Muscle of leg (tissue), 16 donors: ENCODE measurements at places on chromosomes 7 and 10.
A peak's percentile ranks its signal among the peaks of the same experiment; 100 is the strongest.

DNA sequence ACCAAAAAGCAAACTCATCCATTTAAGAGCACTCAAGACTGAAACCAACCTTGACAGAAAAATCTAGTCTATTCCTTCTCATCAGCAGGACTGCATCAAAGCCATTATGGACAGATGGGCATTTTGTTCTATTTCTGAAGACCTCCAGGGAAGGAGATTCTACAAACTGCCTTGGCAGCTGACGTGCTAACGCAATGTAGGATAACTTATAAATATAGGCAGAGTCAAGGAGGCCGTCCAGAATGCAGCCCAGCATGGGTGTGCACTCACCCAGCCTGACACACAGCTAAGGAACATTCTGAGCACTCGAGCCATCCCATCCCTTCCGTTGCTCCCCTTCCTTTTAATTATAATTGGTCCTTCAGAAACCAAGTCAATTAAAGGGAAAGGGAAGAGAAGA lies 25.3 kb upstream of the NEBL start:
- H3K27me3 ChIP-seq: no peaks in the 10 kb centered on the region
- DNase-seq: no peak
- H3K4me3 ChIP-seq: no peak overlapping the region
- H3K4me1 ChIP-seq: no peaks in the 10 kb centered on the region
- H3K36me3 ChIP-seq: no peaks in the 10 kb centered on the region

DNA sequence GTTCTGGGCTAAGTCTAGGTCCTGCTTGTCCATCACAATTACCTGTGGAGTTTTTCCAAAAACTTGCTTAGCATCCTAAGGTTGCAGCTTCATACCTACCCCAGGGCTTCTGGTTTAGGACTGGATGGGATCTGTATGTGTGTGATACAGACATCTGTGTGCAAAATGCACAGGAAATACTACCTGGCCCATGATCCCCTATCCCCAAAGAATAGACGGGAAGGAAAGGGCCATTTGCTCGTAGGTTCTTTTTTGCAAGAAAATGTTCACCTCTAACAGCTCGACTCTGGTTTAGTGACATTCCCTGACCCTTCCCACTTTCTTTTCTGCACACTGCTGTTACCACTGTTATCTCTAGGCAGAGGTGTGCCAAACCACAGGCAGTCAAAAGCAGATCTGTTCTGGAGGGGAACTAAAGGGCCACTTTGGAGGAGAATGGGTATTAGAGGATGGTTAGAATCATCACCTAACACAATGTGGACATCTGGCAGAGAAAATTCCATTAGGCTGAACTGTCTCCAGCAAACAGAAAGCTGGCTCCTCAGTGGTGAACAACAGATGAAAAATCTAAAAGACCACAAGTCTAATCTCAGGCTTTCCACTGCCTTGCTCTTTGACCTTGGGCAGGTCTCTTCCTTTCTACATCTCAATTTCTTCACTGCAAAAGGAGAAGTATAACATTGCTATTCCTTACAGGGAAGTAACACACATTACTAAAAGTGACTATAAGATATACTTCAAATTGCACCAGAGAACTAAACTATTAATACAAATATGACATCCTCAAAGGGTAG lies 107.4 kb downstream of the UBE2H start:
- H3K27ac ChIP-seq: no peak overlapping the region
- H3K4me3 ChIP-seq: no peak overlapping the region
- no peaks in the 10 kb centered on the region for H3K4me1 ChIP-seq

GRCh38 chr7:27901028-27901760 lies 161.2 kb downstream of the TAX1BP1 start:
- H3K27me3 ChIP-seq: no peaks in the 10 kb centered on the region
- DNase-seq: peak; percentile 78
- H3K4me1 ChIP-seq: peaks cover 3% of the 10 kb centered on the region
- no peaks in the 10 kb centered on the region for H3K36me3 ChIP-seq
- H3K4me3 ChIP-seq: no peak overlapping the region

GRCh38 chr7:30433082-30433481 lies 45.5 kb downstream of the NOD1 start:
- H3K27me3 ChIP-seq: no peaks in the 10 kb centered on the region
- peak; percentile 92 for DNase-seq
- no peak overlapping the region for H3K4me3 ChIP-seq
- peaks cover 47% of the 10 kb centered on the region for H3K36me3 ChIP-seq
- H3K4me1 ChIP-seq: peaks cover 12% of the 10 kb centered on the region
- H3K27ac ChIP-seq: no peak overlapping the region

DNA sequence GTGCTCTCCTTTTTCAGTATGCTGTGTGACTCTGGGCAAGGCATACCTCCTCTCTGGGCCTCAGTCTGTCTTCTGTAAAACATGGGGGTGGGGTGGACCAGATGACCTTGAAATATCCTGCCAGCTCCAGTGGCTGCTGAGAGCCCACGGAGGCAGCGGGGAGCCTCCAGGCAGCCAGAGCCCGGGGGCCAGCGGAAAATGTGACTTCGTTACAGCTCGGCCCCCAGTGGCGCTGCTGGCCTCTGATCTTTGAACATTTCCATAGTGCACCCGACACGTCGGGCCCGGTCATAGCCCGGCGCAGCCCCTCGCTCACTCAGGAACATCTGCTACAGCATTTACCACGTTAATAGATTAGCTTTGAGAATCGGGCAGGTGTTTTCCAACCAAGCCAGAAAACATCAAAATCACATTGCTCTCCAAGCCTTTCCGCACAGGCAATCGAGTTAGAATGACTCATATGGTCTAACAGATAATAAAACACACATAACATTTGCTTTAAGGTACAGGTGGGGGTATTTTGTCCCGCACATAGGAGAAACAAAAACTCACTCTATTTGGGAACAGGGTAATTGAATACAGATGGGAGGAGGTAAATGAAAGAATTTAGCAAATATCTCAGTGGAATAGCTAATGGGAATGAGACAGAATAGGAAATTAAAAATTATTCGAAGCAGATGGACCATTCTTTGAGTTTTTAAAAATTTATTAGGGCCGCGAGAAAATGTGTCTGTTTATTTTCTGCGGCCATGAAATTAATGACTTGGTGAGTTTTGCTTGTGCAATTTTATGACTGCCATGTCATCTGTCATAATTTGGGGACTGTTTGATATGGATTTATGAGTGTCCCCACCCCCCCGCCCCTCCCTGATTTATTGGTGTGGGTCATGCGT lies 26.3 kb upstream of the COMTD1 start:
- peak; percentile 76 for DNase-seq
- no peaks in the 10 kb centered on the region for H3K36me3 ChIP-seq
- H3K4me3 ChIP-seq: no peak overlapping the region
- peaks cover 6% of the 10 kb centered on the region for H3K4me1 ChIP-seq
- H3K27ac ChIP-seq: no peak overlapping the region
